ENCODE measurements at places on chromosomes 12 and 14.

DNA sequence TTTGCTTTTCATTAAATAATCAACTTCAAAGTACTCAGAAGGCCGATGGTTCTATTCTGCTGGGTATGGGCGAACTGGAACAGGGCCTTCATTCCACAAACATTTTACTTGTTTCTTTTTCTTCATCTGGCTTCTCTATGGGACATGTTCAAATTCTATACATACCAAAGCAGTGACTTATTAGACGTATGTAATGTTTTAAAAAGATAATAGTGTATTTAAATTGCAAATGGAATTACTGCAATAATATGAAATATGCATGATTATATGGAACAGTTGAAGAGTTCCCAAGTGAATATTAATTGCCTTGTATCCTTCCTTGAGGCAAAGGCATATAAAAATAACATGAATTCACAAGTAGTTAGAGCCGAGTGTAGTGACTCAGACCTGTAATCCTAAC lies 75.5 kb downstream of the FAR2 start:
- DNase-seq = no peak

DNA sequence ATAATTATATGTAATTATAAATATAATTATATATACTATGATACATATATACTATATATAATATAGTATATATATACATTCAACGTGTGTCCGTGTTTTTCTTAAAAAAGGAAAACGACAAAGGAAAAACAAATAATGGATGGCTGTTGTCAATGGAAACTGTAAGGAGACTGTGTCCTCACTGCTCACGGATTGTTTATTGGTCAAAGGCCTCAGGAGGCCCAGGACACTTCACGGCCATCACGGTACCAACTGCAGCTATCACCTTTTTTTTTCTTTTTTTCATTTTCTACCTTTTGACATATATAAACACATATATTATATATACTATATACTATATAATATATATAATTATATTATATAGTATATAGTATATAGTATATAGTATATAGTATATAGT lies 113.4 kb downstream of the SPTSSA start:
- DNase-seq = no peak

GRCh38 chr12:83143950-83144349 lies 457.2 kb downstream of the TMTC2 start:
- DNase-seq = no peak

DNA sequence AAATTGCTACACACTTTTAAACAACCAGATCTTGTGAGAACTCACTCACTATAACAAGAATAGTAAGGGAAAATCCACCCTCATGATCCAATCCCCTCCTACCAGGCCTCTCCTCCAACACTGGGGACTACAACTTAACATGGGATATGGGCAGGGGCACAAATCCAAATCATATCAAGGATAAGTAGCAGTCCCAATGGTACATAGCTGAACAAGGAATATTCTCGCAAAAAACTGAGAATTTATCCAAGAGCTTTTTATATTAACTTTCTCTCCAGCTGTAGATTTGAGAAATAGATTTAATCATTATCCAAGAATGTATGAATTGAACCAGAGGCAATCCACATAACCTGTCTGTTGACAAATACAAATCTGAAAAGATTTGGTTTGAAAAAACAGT lies 185.2 kb downstream of the TMTC3 start:
- no peak for DNase-seq

- DNase-seq = no peak
These were observed 138.0 kb downstream of the AACS start for GRCh38 chr12:125203145-125203765.

- DNase-seq = no peak
These were observed at the start of gene ASCL1 for GRCh38 chr12:102957339-102958050. ASCL1 (plus strand) TSS chr12:102957674; CDS start chr12:102958245, 571 bp downstream.

- DNase-seq = no peak
These were observed 63.2 kb upstream of the NR2C1 start for GRCh38 chr12:95136598-95136997.

- no peak for DNase-seq
These were observed 60.2 kb upstream of the ATP2B1 start for GRCh38 chr12:89768586-89769482.
